Activated CD4-positive, CD25-positive, alpha-beta regulatory T cell (primary cell): ENCODE measurements at places on chromosomes 6 and 20.
A peak's percentile ranks its signal among the peaks of the same experiment; 100 is the strongest.

- DNase-seq, result no peak
Observed at GRCh38 chr6:166313255-166314070, 5.3 kb upstream of the PRR18 start.

GRCh38 chr6:158536084-158536890 lies 23.6 kb upstream of the TMEM181 start:
- peak; percentile 60 for DNase-seq

DNA sequence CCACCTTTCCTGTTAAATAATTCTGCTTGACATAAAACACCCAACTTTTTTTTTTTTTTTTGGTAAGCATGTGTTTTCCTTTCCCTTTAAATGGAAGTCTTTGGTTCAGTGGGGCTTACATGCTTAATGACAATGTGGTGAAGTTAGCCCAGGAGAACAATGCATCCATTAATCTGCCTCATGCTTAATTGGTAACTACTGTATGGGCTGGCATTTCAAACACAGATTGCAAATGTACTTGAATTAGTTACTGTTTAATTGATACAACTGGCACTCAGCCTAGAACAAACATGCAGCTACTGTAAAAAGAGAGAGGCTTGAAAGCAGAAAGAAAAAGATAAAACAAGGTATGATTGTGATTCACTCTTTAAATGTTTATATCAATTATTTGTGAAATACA lies 483.6 kb upstream of the NOX3 start:
- DNase-seq, result no peak

DNA sequence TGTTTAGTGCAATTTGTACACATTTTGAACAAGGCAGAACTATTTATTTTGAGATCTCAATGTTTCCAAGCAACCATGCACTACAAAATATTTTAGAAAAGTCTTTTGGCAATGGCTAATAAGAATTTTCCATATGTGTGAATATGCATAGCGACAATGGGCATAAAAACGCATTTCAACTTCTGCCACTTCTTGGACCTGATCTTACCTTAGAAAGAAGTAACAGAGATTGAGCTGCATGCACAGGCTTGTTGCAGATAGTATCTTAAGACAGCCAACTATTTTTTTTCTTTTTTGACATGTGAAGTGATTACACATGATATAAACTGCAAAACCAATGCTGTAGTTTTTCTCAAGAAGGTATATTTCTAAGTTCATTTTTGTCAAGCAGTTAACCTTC lies 210.4 kb upstream of the PHACTR1 start:
- no peak for DNase-seq

- DNase-seq, result no peak
Observed at GRCh38 chr6:101489456-101489855, 95.9 kb downstream of the GRIK2 start.

DNA sequence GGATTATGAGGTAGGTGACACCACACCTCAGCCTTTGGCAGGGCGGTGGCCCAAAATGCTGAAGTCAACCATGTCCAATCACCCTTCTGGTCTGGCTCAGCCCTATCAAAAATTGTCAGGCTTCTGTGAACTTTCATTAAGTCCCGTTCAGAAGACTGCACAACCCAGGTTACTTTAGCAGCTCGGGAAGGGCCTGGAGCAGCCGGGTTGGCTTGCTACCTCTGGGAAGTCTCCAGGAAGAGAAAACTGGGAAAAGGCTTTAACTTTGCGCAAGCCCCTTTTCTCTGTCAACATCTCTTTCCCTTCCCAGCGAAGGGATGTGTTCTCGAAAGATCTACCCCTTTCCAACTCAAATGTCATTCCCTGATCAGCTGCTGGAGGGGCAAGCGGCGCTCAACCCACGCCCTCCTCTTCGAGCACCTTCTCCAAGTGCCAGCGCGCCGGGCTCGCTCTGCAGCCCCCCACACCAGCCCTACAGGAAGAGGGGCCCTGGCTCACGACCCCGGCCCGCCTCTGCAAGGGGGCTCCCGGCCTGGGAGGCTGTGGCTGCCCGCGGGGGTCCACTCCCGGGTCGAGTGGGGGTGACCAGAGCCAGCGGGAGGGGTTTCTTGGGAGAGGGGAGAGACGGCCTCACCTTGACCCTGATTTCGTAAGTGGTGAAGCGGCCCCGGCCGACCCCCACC lies 573 bp downstream of the SNX3 start:
- no peak for DNase-seq

GRCh38 chr6:67031451-67031850 lies 1324.4 kb upstream of the EYS start:
- DNase-seq, result no peak

GRCh38 chr20:4455301-4455701 lies 266.4 kb upstream of the PRND start:
- no peak for DNase-seq

- DNase-seq, result no peak
Observed at GRCh38 chr20:61185181-61185580, 66.9 kb upstream of the CDH4 start.

DNA sequence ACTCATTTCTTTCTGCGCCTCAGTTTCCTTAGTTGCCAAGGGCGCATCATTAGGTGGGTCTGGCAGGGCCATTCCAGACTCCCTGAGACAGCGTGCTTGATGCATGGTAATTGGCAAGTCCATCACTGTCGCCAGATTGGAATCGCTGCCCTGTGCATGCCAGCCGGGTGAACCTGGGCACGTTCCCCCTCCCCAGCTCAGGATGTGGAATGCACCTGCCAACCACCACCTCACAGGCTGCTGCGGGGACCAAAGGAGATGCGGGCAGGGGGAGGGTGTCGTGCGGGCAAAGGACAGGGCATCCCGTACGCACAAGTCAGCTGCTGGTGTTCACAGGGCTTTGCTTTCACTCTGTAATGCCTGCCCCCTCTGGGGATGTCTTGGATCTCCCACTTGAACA lies 36.4 kb upstream of the PMEPA1 start:
- DNase-seq, result no peak

- no peak for DNase-seq
Observed at GRCh38 chr20:31819083-31819784, at the start of gene MYLK2. MYLK2 (plus strand) TSS chr20:31819356; CDS start chr20:31819581, 225 bp downstream.

DNA sequence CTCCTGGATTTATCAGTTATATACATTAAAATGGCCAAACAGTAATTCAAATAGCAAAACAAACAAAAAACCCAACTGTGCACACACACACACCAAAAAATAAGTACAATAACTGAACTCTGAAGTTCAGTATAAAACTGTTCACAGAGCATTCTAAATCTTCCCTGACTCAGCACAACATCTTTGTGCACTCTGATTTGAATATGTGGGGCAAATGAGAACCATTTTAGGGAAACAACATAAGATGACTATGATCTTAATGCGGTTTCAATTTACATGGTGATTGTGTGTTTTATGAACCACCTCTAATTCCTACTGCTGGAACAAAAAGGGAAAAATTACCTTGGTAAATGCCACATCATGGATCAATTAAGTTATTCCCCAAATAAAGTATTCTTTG lies 41.7 kb downstream of the PLAGL1 start:
- no peak for DNase-seq

GRCh38 chr20:1945134-1945618 lies 48.7 kb downstream of the PDYN start:
- DNase-seq, result no peak

GRCh38 chr20:37757550-37757949 lies 63.7 kb downstream of the CTNNBL1 start:
- no peak for DNase-seq

DNA sequence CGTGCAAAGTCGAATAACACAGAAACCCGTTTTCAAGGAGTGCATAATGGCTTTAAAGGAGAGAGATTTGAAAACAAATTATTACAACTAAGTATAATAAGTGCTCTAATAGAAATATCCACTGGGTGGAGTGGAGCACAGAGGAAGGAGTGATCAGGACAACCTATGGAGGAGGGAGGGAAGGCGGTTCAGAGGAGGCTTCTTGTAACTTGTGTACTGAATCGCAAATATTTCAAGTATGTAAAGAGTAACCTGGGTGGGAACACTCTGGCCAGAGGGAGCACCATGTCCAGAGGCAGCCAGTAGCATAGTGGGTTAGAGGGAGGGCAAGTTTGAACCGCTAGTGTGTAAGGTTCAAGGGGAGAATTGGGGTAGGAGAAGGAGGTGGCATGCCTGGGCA lies 21.6 kb upstream of the TNFAIP3 start:
- DNase-seq, result no peak

GRCh38 chr6:33699131-33699530 lies 12.4 kb downstream of the UQCC2 start:
- no peak for DNase-seq

DNA sequence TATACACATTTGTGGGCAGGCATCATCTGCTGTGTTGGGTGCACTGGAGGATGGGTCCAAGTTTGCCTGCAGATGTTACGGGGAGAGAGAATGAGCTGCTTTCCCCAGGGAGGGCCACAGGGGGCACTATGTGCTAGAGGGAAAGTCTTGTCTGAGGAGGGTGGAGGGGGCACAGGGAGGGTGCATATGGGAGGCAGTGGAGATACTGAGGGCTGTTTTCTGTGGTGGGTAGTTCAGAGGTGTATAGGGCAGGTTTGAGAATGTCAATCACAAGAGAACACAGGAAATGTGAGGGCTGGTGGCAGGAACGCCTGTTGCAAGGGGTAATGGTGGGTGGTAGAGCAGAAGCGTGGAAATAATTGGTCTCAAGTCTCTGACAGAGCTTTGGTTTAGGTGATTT lies 7.7 kb upstream of the PTPRA start:
- no peak for DNase-seq

- no peak for DNase-seq
Observed at GRCh38 chr6:162873537-162873936, 145.8 kb downstream of the PACRG start.

- no peak for DNase-seq
Observed at GRCh38 chr6:35543459-35544193, 30.9 kb upstream of the TULP1 start.

DNA sequence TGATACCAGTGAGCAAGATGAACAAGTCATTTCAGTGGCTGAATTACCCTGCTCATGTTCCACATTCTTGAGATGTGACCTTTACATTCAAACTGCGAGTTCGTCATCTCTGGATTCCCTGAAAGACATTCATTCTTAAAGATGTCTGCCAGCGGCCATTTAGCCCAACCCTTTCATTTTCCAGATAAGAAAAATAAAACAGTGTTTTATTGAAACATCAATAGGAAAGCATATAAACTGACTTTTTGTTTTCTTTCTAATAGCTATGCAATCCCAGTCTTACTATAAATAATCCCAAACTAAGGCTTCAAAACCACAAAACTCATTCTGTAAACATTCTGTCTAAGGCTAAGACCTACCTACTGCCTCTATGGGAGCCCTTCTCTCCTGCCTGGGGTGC lies 134.0 kb downstream of the SAMD5 start:
- no peak for DNase-seq

DNA sequence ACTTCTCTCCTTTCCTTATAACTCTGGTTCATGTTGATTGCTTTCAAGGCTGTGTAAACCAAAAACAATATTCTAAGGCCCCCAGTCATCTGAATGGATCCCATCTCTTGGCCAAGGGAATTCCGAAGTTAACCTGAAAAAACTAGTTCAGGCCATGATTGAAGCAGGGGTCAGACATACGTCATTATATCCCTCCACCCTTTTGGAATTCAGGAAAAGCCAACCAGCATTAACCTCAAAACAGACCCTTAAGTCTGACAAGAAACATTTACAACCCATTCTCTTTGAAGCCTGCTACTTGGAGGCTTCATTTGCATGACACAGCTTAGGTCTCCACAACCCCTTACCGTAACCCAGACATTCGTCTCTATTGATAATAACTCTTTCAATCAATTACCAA lies 39.7 kb downstream of the SLC26A8 start:
- DNase-seq, result no peak

DNA sequence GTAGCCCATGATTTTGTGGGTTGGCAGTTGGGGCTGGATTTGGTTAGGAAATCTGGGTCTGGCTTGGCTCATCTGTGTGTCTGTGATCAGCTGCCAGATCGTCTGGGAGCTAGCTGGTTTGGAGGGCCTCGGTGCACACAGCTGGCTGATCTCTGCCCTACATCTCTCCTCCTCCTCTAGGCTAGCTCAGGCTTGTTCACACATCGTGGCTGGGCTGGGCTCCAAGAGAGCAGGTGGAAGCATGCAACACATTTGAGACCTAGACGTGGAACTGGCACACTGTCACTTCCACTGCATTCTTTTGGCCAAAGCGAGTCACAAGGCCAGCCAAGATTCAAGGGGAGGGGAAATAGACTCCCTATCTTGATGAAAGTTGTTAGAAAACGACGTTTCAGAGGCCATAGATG lies 15.9 kb downstream of the NDUFAF5 start:
- no peak for DNase-seq

DNA sequence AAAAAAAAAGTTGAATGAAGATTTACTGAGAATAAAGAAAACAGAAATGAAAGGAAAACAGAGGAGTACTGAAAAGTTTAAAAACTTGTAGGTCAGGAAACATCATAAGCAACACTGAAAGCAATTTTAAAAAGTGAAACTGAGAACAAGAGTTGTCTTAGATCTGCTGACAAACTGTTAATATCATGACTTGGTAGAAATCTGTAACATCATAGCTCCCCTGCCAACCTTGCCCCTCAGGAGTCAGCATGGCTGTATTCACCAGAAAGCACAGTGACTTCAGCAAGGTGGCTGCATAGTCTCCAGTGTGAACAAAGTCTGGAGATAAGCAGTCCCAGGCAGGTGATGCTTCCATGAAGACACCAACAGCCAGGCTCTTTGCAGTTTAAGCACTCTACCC lies 5.3 kb downstream of the NAA20 start:
- DNase-seq, result no peak

- DNase-seq, result no peak
Observed at GRCh38 chr20:44204156-44204831, 6.3 kb downstream of the OSER1 start.

DNA sequence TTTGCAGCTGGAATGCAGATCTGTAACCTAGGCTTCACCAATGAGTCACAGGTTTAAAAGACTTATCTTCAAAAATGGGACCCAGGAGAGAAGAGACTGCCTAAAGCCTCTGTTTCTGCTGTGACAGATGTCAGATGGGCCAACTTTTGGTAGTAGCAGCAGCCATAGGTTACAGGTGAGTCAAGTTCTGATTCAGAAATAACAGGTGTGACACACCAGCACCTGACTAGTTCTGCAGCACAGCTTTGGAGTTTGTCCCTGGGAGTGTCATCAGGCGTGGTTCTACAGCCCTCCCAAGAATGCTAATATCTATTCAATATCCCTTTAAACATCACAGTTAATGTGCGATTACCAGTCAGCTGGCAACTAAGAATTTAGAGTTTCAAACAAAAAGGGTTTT lies 121.9 kb upstream of the BTN3A2 start:
- DNase-seq, result no peak

GRCh38 chr6:41707565-41708200 lies 27.7 kb downstream of the TFEB start:
- DNase-seq, result no peak
